ENCODE measurements at places on chromosomes 11 and 22.

DNA sequence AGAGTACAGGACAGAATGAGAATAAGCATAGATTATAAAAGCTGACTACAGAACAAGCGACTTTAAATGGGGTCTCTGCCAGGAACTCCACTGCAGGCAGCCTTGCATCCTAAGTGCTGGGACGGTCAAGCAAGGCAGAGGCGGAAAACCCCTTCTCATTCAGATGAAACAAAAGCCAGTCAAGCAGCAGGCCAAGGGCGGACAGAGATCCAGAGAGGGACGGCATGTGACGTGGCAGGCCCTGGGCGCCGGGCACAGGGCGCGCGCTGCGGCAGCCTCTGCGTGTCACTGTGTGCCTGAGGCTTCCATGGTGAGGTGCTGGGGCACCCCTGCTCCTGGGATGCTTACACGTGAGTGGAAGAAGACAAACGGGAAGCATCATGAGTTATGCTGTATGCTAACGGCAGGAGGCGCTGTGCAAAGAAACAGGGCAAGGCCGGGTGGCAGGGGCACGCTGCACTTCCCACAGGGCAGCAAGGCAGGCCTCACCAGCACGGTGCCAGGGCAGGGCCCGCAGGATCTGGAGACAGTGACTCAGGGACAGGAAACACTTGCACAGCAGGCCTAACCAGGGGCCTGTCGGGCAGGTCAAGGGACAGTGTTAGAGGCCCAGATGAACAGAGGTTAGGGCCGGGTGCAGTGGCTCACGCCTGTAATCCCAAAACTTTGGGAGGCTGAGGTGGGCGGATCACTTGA is 6.2 kb downstream of the TOLLIP start:
- DNase-seq: no peak

DNA sequence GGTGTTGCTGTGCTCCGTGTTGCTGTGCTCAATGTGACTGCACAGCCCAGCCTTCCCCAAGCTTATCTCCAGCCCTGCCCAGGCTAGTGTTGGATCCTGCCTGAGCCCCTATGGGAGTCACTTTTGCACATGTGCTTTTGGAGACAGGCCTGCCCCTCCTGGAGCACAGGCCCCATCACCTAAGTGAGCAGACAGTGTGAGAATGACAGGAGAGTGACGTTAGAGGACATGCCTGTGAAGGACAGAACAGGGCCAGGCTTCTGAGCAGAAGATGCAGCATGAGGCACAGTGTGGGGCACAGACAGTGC is 36.6 kb upstream of the SUSD2 start:
- no peak for DNase-seq

- no peak for DNase-seq
Measured at GRCh38 chr22:49998718-49999062, 13.9 kb downstream of the IL17REL start.

DNA sequence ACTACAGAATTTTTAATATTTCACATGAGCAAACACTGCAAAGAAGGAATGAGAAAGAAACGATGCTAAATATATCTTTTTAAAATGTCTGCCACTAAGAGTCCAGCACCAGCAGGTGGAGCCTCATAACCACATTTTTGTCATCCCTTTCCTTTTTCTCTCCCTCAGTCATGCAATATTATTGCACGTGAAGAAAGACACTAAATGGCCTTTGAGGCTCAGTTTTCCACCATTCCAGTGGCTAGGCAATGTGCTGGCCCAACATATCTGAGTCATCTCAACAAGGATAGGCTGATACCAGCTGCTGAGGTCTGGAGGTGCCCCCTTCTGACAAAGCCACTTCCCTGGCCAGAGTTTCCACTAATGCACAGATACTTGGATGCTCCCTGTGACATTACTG is 1.8 kb downstream of the ALKBH8 start:
- peak; percentile 29 for DNase-seq

DNA sequence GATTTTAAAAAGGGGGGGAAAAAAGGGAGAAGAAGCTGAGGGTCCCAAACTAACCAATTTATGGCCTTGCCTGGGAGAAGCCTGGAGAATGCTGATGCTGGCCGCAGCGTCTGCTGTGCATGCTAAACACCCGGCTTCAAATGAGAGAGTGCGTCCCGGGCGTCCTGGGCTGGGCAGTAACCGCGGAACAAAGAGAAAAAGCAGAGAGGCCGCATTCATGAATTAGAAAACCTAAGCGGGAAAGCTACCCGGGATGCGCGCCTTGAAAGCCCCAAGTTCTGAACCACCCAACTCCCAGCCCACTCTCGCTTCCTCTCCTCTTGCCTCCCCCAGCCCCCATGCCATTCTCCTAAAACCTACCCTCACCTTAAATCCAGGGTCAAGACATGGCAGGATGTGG is 6.5 kb downstream of the MN1 start:
- no peak for DNase-seq

DNA sequence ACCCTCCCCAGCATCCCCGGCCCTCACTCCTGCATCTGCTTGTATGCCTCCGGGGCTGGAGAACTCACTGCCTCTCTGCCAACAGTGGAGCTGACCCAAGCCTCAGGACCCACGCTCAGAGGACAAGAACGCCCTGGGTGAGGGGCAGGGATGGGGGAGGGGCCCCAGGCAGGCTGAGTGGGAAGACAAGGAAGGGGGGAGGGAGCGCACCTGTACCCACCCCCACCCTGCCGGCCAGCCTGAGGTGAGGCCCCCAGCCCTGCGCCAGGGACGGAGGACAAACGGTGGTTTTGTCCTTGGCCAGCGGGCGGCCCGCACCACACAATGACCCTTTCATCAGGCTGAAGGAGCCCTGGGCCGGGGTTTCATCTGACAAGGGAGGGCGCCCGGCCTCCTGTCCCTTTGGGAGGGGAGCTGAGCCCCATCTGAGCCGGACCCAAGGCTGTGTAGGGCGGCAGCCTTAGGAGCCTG is 10.0 kb downstream of the WNT7B start:
- DNase-seq: no peak

- no peak for DNase-seq
Measured at GRCh38 chr11:68560216-68560615, 99.7 kb downstream of the PPP6R3 start.

DNA sequence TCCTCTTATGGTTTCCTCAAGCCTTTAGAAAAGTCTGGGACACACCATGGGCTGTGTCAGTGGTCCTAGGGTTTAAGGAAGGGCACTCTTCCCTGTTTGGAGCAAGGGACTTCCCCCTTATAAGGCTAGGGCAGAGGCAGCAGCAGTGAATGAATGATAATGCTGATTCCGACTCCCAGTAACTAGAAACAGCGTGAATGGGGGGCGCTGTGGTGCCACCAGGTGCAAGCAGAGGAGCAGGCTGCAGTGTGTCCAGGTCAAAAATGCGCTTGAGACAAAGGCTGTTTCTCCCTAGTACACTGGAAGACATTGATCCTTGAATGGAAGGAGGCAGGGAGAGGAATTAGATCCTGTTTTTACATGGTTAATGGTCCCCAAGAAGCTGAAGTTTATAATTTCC is 11.6 kb upstream of the RIC3 start:
- DNase-seq: no peak

DNA sequence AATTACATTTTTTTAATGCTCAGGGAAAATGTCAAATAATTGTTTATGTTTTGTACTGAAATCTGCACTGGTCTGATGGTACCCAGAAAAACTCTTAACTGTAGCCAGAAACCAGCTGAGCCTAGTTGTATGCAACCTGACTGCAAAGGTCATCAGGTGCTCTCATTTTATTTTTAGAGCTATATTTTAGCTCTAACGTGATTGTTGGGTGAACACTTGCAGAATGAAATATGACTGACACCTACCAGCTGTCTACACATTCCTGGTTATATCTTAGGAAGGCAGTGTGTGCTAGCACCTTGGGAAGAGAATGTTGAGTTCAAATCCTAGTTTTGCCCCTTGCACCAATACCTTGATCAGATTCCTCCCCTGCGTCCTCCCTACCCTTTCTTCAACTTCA is 23.6 kb downstream of the PTPRJ start:
- DNase-seq: no peak

DNA sequence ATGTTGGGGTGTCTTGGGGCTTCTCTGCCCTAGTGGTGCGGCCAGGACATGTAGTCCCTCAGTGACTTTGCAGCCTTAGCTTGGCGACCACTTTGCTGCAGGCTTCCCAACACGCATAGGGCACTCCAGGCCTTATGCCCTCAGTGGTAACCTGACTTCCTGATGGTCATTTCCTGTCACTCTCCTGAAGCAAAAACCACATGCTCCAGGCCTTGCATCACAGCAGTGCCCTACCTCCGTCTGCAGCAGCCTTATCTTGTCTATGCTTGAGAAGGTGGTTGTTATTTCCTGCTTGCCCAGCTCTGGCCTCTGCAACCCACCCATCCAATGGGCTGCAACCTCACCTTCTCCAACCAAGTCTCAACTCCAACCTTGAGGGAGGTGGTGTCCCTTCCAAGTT is 33.4 kb upstream of the PISD start:
- no peak for DNase-seq

GRCh38 chr11:73590991-73591390 is 6.9 kb downstream of the FAM168A start:
- DNase-seq: no peak

GRCh38 chr11:16942342-16942741 is 71.9 kb downstream of the PLEKHA7 start:
- DNase-seq: no peak

DNA sequence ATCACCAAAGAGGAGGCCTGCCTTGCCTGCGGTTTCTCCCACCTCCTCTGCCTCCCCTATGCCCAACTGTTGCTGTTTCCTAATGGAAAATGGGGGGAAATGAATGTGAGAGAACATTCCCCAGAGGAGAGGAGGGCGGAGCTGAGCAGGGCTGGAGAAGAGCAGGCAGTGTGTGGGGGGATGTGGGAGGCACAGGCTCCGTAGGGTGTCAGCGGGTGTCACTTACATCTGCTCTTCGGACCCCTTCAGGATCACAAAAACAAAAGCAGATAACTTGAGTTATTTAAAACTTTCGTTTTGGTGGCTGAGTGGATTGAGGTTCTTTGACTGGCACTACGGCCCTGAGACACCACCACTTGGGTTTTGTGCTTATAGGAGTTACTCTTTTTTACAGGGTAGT is 93.8 kb downstream of the CEP164 start:
- DNase-seq: no peak

- DNase-seq: no peak
Measured at GRCh38 chr11:59195586-59195985, 17.1 kb downstream of the MPEG1 start.

DNA sequence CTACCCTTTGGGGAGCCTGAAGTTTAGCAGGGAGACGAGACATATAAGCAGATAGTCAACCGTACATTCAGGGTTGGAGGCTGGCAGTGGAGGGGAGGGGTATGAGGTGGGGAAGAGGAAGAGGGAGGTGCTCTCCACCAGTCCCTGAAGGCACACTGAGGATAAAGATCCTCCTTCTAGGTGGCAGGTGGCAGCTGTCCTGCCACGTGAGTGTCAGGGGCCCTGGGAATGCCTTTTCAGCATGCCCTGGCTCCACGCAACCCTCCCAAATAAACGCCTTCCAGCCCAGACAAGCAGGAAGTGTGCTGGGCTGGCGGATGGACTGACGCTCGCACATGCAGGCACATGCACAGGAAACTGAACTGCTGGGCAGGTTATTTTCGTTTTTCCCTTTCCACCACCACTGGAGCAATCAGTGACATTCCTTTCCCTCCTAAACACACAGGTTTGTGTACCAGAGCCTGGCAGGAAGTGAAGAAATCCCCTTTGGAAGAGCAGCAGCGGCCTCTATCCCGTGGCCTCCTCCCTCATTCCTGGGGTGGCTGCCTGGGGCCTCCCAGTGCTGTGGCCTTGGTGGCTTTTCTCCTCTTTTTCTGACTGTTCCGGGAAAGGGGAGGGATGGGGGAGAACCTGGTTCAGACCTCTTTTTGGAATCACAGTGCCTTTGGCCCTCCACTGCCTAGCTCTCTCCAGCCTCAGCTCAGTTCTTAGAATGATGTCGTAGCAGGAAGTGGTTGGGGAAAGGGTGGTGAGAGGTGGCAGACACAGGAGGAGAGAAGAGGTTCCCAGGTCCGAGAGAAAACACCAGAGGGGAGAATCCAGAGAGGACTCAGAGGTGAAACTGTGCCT is 157.0 kb upstream of the TIMP3 start:
- DNase-seq: peak; percentile 56

DNA sequence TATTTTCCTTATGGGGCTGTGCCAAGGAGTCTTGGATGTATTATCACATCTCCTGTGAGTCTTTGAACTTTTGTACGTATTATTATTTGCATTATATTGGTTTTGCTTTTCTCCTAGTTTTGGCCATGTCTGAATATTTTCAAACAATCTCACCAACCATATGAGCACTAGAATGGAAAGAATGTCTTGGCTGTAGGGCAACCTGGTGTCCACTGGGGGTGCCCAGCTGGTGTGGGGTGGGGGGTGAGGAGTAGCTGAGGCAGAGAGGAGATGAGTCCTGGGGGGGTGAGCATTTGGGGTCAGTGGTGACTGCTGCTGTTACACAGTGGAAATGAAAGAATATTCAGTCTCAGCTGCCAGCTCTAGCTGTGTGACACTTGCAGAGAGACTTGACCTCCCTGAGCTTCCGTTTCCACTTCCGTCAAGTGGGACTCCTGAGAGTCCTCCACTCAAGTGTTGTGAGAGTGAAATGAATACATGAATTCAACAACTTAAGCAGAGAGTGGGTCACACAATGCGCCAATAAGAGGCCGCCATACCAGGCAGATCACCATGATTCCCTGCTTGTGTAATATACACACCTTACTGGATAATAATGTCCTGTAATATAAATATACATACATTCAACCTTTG is 12.7 kb upstream of the PVALB start:
- DNase-seq: no peak

GRCh38 chr11:383431-383830 is 10.6 kb upstream of the PKP3 start:
- no peak for DNase-seq

DNA sequence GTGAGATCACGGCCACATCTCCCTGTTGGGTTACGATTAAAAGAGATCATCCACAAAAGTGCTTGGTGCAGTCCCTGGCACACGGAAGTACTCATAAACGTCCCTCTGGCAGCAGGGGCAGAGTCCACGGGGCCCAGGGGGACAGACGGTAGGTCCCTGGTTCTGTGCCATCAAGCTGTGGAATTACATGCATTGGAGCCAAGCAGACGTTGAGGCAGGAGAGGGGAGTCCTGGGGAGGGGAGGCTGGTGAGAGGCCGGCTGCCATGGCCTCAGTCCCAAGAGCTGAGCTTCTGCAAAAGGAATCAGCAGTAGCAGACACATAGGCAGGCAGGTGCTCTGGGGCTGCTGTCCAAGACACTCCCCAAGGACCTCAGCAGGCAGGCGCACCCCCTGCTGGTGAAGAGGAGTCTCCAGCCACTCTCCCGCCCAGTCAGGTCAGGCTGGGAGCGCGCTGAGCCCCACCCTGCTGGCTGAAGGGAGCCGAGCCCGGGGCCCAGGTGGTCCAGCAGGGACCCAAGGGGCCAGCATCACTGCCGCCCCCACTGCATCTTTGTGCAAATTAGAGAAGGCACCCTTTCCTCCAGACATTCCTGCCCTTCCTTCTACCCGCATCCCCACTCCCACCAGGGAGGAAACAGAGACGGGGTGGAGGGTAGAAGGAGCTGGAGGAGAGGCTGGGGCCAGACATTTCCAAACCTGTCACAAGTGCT is 7.6 kb upstream of the KCTD17 start:
- DNase-seq: peak; percentile 81

DNA sequence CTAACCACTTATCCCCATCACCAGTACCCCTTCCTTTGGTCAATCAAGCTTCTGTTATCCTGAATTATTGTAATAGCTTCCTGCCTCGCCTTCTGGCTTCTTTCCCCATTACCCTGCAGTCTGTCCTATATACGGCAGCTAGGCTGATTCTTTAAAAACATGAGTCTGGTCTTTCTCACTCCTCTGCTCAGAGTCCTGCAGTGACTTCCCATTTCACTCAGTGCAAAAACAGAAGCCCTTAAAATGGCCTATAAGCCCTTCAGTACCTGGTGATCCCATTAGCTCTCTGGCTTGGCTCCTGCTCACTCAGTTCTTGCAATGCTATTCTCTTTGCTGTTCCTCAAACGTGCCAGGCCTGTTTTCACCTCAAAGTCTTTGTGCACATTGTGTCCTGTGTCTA is 58.4 kb downstream of the JRKL start:
- no peak for DNase-seq

Measured in mucosa of gallbladder (tissue), 1 donor.